AG09319 (cell line): ENCODE measurements at places on chromosomes 7 and 10.

- no peak for DNase-seq
These were observed 154.7 kb upstream of the ZMIZ1 start for GRCh38 chr10:78914060-78914378.

DNA sequence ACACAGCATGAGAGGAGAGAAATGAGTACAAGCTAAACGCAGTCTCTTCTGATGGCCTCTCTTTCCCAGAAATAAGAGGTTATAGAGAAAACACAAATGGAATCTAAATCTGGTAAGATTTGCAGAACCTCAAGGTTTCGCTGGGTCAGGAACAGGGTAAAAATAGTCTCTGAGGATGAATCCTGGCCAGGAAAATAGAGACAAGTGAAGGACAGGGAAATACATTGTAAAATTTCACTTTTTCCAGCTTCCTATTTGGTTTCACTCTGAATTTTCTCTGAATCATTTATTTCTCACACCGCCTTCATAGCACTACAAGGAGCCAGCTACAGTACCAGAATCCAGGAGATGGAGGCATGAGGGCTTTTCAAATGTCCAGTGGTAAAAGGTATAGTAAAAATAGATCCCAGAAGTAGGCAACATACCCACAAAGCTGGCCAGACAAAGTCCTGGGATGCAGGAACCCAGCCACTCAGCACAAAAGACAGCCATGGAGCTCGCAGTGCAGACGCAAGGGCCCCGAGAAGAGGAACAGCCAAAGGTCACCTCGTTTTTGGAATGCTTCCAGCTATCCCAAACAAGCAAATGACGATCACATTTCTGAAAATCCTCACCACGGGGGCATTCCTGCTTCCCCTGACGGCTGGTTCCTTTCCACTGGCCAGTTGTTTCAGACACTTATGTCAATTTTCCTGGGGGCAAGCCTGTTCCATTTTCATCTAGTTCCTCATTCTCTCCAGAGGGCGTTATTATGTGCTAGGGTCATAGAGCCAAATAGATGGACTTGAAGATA, 21.5 kb upstream of the IKZF1 start:
- DNase-seq: no peak

- DNase-seq: no peak
These were observed 29.1 kb upstream of the IKZF1 start for GRCh38 chr7:50275430-50275829.

- DNase-seq: no peak
These were observed 112.9 kb downstream of the SAMD9 start for GRCh38 chr7:93004906-93005305.

- DNase-seq: no peak
These were observed 41.1 kb downstream of the SIRT1 start for GRCh38 chr10:67925449-67926005.

DNA sequence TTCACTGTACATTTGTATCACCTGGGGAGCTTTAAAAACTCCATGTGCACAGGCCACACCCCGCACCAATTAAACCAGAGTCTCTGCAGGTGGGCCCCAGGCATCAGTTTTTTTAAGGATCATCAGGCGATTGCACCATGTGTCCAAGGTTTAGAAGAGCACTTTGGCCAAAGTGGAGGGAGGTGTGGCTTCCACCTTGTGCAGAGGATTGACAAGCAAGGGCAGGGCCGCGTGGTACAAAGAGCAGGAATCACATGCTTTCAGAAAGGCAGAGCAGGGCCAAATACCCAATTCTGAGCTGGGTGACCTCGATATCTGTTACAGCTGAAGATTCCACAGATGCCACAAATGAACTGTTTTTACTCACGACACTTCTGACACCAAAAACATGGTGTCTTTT, 52.4 kb downstream of the NOC3L start:
- DNase-seq: no peak

GRCh38 chr7:111499027-111499426, 63.3 kb downstream of the IMMP2L start:
- no peak for DNase-seq

DNA sequence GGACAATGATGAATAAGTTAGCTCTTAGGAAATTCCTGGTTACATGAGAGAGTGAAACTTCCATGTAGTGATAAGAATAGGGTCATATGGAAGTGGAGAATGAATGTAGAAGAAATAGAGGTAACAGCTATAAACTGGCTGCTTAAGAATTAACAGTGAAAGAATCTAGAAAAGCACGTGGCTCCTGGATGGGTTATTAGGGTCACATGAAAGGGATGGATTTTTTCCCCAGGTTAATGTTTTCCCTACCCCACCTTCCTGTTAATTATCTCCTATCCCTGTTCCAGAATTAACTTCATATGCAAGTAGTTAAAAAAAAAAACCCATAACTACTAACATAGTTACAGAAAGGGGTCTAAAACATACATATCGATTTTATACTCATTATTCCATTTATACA, 58.0 kb downstream of the ANKIB1 start:
- no peak for DNase-seq

GRCh38 chr7:158818325-158819213, 10.7 kb downstream of the ESYT2 start:
- peak; percentile 89 for DNase-seq

DNA sequence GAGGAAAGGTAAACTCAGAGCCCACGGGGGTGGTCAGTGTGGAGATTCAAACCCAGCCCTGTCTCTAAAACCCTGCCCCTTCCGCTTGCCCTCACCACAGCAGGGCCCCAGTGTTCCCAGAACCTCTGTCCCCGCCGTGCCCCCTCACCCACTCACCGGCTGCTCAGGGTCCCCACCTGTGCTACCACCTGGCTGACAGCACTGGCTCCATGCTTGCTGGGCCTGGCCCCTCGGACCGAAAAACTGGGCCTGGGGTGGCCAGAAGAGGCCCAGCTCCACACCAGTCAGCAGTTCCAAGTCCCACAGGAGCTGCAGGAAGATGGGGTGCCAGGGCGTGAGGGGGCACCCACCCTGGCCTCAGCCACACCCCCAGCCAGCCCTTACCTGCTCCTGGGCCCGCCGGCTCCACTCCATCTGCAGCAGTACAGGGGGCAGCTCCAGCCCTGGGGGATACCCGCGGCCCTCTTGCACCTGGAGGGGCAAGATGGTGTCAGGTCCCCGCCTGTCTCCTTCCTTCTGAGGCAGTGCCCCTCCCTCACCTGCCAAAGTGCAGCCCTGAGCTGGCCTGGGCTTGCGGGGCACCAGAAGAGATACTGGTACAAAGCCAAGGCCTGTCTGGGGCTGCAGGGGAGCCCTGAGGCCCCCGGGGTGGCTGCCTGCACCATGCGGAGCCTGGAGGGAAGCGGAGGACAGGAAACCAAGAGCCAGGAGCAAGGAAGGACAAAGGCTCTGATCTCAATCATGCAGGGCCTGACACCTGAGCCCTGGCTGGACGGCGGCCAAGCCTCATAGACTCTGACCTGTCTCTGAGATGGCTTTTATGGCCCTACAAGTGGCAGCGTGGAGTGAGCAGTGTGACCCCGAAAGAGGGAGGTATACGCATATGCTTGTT, 11.7 kb downstream of the ATP6V1F start:
- DNase-seq: no peak

DNA sequence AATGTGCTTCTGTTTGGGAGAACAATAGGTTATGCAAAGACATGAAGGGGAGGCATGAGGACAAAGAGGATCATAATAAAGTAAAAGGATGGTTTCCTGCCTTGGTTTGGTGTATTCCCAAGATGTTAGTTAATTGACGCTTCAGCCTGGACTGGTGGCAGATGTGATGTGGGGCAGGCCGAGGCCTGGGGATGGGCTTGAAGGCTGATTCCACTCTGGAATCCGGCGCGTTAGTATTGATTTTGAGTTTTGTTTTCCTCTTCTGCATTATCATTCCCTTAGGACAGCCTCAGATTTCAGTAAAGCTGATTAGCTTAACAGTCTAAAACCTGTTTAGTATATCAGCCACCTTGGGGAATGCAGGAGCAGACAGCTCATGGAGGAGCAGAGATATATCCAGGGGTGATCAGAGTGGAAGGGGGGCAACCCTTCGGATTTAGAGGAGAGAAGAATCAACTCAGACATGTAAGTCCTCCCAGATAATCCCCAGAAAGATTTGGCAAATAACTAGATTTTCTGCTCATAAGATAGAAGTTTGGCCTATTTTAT, 159.8 kb upstream of the MTPN start:
- no peak for DNase-seq

DNA sequence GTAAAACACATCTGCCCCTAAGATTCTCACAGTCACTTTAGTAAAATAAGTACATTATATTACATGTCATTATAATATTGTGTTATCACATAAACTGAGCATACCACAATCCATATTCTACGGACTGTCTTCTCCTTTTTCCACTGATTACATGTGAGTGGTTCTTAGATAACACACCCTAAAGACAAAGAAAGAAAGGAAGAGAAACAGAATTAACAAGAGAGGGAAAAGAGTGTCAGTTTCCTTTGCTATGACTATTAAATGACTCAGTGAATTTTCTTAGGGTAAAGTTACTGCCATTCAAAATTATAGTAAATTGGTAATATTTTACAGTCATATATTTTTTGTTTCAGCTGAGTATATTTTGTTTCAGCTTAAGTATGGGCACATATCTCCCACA, 268.3 kb downstream of the TWIST1 start:
- no peak for DNase-seq

DNA sequence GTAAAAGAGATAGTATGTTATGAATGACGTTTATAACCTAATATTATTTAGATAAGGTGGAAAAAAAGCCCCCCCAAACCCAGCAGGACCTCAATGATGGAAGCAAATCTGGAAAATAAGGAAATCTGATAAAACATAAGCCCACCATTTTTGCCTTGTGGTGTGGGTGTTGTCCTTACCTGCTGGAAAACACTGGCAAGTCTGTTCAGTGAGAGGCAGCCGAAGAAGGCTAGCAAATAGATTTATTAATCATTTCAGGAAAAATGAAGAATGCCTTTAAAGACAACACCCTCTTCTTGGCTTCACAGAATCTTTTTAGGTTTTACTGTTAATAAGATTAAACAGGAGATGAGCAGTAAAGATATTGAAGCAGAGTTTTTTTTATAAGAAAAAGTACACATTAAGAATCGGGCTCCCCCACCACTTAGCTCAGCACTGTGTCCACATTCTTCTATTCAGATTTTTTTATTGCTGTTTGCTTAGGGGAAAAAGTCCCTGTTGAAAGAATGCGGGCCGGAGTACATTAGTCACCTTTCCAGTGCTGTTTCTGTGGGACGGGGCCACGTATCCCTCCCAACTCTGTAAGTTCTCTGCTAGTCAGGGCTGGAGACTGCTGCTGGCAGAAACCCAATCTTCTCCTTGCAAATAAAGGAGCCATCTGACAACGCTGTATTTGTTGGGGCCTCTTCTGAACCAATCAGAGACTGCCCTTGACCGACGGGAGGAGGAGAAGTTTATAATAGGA, 104.1 kb downstream of the EVX1 start:
- DNase-seq: no peak

DNA sequence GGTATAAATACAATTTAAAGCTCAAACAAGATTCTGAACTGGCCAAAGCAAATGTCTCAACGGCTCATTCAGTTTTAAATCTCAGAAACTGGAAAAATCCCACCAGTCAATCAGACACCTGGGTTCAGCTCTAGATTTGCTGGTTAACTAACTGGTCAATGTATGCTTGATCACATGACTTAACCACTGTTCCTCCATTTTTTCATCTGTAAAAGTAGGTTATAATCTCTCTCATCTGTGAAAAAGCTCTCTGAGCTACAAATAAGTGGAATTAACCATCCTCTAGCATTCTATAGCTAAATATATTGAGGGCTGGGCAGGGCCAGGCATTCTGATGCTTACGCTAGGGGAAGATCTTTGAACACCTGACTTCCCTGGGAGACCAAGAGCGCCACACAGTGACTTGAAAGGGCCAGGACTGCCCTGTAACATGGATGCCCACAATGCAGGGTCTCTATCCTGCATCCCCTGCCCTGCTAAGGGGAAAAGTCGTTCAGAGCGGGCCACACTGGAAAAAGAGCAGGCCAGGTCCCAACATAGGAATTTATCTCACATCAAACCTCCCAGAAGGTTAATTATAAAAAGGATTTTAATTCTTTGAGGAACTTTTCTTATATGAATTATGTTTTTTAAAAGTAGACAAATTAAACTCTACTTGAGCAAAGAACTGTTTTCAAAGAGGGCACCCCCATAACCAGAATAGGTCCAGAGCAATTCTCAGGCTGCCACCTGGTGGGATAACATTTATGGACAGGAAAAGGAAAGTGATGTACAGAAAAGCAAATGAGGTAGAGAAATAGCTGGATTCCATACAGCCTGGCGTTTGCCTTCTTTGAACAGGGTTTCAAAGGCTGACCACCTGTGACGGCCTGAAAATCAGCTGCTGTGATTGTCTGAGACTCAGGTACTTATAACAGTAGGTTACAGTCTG, 1.8 kb downstream of the RP9 start:
- peak; percentile 11 for DNase-seq

- DNase-seq: no peak
These were observed 8.1 kb upstream of the TAS2R16 start for GRCh38 chr7:123003539-123004126.

- DNase-seq: no peak
These were observed 86.5 kb downstream of the ARMH3 start for GRCh38 chr10:101969412-101969922.

DNA sequence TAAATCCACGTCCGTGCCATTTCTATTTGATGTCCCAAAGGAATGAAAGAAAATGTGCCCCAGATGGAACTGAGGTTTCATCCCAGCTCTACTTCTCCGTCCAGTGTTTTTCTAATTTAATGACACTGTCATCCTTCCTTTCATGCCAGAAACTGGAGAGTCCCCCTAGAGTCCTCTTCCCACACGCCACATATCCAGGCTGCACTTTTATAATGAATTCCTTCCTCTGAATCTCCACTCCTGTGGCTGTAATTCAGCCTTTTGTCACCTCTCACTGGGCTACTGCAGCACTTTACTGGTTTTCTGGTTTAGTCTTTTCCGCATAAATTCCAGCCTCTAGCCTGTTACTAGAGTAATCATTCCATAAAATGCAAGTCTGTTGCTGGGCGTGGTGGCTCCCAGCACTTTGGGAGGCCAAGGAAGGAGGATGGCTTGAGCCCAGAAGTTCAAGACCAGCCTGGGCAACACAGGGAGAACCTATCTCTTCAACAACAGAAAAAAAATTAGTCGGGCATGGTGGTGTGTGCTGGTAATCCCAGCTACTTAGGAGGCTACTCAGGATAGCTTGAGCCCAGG, 142.6 kb upstream of the RHEB start:
- no peak for DNase-seq

GRCh38 chr7:133702960-133703359, 424.2 kb upstream of the LRGUK start:
- no peak for DNase-seq

DNA sequence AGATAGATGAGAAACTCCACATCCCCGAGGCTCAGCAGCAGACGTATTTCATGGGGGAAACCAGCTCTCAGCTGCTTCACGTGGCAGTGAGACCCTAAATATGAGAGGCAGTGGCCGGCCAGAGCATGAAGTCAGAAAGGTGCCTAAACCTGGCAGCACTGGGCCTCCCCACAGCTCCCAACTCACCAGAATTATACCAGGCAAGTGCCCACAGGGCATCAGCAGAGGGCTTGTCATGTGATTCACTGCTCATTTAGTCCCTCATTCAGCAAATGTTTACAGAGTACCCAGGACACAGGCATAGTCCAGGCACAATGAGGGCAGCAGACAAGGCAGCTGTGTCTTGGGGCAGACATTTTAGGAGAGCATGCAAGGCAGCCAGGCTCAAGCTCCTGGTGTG, 212.6 kb downstream of the PTPRN2 start:
- DNase-seq: no peak
